ENCODE measurements at places on chromosomes 7 and 10. TPM values are rescaled to one million over a fixed set of nuclear protein-coding genes. Genes with fewer than 3 reads are reported as not detected.
A peak's percentile ranks its signal among the peaks of the same experiment; 100 is the strongest.

GRCh38 chr10:124168991-124169802, 75.8 kb upstream of the CHST15 start:
- DNase-seq, result no peak
- no peaks in the 10 kb centered on the region for H3K36me3 ChIP-seq
- H3K4me1 ChIP-seq, result no peaks in the 10 kb centered on the region
- H3K27me3 ChIP-seq, result no peaks in the 10 kb centered on the region

DNA sequence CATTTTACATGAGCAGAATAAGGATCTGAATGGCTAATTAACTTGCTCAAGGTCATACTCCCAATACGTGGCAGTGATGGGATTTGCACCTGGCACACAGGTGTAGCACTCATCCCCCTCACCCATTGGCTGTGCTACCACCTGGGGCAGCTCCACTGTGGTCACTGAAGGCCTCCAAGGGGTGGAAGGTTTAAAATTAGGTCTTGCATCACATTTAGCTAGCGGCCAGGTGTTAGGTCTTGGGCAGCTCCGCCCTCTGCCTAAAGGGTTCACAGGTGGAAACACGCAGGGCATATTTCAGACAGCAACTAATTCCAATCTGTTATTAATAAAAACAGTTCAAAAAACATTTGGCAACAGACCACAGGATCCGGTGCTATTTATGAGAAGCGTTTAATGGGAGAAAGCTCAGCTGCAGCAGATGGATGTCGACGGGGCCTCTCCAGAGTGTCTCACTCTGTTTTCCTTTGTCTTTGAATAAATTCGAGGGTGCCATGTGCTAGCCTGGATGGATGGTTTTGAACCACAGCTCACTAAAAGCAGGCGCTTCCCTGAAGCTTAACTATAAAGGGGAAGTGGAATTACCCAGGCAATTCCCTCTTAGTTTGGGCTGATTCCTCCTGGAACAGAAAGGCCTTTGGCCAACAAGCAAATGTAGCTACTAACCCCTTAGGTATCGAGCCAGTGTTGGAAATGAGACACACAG, 1017.6 kb downstream of the TYW1 start:
- H3K27me3 ChIP-seq, result peaks cover 4% of the 10 kb centered on the region
- H3K4me3 ChIP-seq, result no peak overlapping the region
- H3K4me1 ChIP-seq, result no peaks in the 10 kb centered on the region
- no peak for DNase-seq

GRCh38 chr10:12340371-12340770, 9.0 kb upstream of the CAMK1D start:
- no peaks in the 10 kb centered on the region for H3K4me1 ChIP-seq
- H3K4me3 ChIP-seq, result no peak overlapping the region
- H3K27ac ChIP-seq, result no peak overlapping the region

DNA sequence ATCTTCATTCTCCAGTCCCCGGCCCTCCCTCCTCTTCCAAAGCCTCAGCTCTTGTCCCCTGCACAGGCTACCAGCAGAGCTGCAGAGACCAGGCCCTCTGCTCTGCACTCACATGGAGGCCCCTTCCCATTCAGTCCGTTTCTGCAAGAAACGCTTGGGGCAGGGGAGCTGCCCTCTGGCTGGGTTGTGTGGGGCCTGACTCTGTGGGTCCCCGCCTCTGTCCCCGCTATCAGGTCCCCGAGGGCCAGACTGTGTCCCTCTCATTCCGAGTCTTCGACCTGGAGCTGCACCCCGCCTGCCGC, 1.5 kb downstream of the PCOLCE start:
- peaks cover 31% of the 10 kb centered on the region for H3K4me1 ChIP-seq
- H3K27me3 ChIP-seq, result no peaks in the 10 kb centered on the region
- H3K4me3 ChIP-seq, result peak overlapping the region; percentile 68
- H3K36me3 ChIP-seq, result no peaks in the 10 kb centered on the region

DNA sequence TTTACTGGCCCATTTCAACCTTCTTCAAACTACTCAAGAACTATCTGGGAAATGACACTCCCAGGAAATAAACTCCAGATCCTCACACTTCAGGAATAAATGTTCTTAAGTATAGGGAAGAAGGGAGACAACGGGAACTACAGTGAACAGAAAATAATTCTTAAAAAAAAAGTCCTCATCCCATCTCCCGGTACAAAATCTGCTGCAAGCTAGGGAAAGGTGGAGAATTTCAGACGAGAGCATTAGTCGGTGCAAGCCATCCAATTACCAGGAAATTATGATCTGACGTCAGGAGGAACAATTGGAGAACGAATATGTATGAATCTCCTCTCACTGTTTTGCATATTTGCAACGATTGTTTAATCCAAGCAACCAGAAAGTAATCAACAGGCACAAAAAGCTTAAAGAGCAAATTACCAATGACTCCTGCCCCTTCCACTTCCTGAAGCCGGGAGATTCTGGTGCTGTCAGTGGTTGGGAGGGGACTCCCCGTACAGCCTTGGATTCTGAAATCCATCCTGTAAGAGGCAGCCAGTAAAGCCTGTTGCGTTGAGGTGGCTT, 15.1 kb upstream of the GATA3 start:
- DNase-seq, result no peak
- no peak overlapping the region for H3K4me3 ChIP-seq
- H3K27me3 ChIP-seq, result peaks cover 100% of the 10 kb centered on the region
- peaks cover 20% of the 10 kb centered on the region for H3K4me1 ChIP-seq
- H3K36me3 ChIP-seq, result no peaks in the 10 kb centered on the region

DNA sequence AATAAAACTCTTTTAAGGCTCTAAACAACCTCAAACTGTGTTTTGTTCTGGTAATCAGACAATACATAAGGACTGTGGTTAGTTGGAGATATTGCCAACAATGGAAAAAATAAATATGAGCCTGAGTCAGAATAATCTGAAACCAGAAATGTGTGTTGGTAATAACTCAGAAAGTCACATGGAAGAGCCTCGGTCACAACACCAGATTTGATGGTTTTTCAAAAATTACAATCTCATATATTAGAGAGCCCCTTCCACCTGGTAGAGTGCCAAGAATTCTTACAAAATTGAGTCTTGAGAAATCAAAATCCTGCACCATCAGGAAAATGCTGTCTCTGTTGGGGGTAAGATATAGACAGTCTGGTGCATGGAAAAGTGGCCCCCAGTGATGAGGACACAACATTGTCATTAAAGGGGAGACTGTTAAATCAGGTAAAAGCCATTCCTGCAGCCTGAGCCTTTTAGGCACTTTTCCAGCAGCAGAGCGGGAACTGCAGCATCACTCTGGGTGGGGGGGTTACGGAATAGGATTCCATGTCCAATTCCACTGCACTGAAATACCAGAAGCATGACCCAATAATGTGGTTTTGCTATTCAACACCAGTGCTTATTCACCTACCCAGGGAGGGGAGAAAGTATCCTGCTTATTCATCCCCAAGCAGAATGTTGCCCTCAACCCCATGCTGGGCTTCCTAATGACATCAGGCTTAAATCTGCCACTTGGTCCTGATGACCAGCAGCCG, 9.5 kb upstream of the ADAM12 start:
- H3K27ac ChIP-seq, result no peak overlapping the region
- DNase-seq, result no peak
- no peaks in the 10 kb centered on the region for H3K4me1 ChIP-seq
- no peaks in the 10 kb centered on the region for H3K27me3 ChIP-seq
- H3K4me3 ChIP-seq, result no peak overlapping the region

DNA sequence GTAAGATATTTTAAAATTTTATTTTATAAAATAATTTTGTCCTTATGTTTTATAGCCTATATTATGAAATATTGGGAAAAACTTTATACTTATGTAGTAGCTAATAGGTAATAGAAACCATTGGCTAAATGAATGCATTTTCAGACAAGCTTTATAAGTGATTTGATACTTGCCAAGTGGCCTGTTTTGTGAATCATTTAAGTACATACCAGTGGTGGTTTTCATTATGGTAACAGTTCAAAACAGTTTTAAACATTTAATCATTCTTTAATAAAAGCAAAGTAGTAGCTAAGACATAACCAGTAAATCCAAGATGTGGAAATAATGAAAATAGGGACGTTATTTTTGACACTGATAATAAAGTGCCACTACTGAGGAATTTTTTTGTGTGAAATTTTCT, 182.2 kb downstream of the PHF14 start:
- H3K27me3 ChIP-seq, result no peaks in the 10 kb centered on the region
- no peaks in the 10 kb centered on the region for H3K36me3 ChIP-seq
- H3K4me3 ChIP-seq, result no peak overlapping the region
- no peak overlapping the region for H3K27ac ChIP-seq
- DNase-seq, result no peak

DNA sequence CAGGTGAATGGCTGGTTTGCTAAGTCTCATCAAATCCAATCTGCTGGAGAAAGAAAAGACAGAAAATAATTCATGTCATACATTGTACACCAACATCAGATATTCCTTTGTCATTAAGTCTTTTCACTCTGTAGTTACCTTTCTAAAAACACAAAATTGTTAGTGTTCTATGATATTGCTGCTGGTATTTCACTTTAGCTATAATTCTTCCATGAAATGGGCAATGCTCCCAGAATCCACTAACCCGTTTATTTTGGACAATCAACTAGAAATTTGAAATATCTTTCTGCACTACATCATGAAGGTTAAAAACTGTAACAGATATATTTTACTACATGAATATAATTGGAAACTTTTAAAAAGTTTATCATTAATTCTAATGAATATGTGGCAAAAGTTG, 181.3 kb downstream of the C7orf25 start:
- H3K27me3 ChIP-seq, result no peaks in the 10 kb centered on the region
- DNase-seq, result no peak
- no peaks in the 10 kb centered on the region for H3K36me3 ChIP-seq
- no peaks in the 10 kb centered on the region for H3K4me1 ChIP-seq
- H3K27ac ChIP-seq, result no peak overlapping the region
- no peak overlapping the region for H3K4me3 ChIP-seq

- H3K27me3 ChIP-seq, result no peaks in the 10 kb centered on the region
- no peaks in the 10 kb centered on the region for H3K36me3 ChIP-seq
- no peak overlapping the region for H3K4me3 ChIP-seq
Observed at GRCh38 chr10:3714967-3715366, 70.0 kb downstream of the KLF6 start.

- no peak overlapping the region for H3K4me3 ChIP-seq
- no peaks in the 10 kb centered on the region for H3K4me1 ChIP-seq
- no peak overlapping the region for H3K27ac ChIP-seq
- DNase-seq, result no peak
- no peaks in the 10 kb centered on the region for H3K27me3 ChIP-seq
Observed at GRCh38 chr7:70466725-70467364, 665.1 kb upstream of the GALNT17 start.

DNA sequence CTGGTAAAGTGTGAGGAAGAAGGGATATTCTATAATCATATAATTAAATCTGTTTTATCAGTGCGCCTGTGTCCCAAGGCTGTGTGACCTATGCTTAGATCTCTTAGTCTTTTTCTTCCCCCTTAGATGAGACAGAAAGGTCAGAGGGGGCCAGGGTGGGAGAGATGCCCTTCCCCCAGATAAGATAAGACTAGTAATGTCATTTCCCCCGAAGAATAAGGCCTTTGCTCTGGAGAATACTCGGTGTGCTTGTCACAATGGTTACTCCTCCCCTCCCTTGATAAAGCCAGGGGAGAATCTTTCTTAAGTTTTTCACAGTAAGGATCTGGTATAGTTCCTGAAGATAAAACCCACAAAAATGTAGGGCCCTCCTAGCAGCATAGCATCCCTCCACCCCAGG, 1041.8 kb downstream of the SORCS3 start:
- H3K4me3 ChIP-seq, result no peak overlapping the region
- H3K36me3 ChIP-seq, result no peaks in the 10 kb centered on the region

The TLX1 gene
- not detected for total RNA-seq

The CCDC172 gene
- total RNA-seq, result 3.6 TPM

The CALHM3 gene
- total RNA-seq, result 0.17 TPM

The HYAL4 gene
- not detected for total RNA-seq

Measured in H1 (cell line).